ENCODE measurements at places on chromosomes 6 and 20.

- DNase-seq: no peak
Measured at GRCh38 chr6:137589067-137589848, 95.1 kb upstream of the OLIG3 start.

- no peak for DNase-seq
Measured at GRCh38 chr20:17912916-17913315, 55.7 kb downstream of the SNX5 start.

GRCh38 chr20:47106786-47107185 lies 212.1 kb downstream of the EYA2 start:
- DNase-seq: no peak

- DNase-seq: no peak
Measured at GRCh38 chr6:996271-996852, 303.4 kb upstream of the EXOC2 start.

DNA sequence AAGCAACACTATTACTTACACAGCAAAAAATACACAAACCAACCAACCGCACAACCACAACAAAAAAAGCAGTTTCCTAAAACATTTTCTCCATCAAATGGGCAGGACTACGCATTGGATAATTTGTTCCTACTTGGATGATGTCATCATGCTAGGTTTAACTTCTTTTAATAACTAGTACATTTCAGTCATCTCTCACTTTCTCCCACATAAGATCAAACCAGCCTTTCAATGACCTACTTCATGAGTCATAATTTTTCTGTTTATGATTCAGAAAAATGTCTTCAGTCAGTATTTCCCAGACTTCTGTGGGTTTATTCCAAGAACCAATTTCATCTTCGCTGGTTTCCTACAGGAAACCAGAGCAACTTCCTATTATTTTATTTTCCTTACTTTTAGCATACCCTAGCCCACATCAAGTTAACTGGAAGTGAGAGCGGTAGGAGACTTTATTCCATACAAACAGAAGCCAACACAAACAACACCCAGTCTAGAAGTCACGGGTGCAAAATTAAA lies 134.2 kb downstream of the GMDS start:
- DNase-seq: no peak

GRCh38 chr6:81979329-81979728 lies 226.8 kb upstream of the TENT5A start:
- no peak for DNase-seq

DNA sequence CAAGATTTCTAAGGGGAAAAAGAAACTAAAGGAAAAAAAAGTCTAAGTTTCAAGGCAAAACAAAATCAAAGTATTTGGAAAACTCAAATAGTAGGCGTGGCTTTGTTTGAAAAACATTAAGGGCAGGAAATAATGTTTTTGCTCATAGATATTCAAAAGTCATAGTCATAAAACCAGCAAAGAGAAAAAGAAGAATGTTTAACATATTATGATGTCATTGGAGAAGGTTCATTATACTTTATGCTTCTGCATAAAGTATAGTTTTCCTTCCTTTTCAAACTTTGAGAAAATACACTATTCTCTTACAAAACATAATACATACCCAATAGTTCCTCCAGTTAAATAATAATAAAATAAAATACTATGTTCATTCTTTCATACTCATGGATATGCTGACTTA lies 13.7 kb downstream of the USP49 start:
- DNase-seq: no peak
